Stimulated activated CD4-positive, alpha-beta T cell treated with anti-CD3 and anti-CD28 coated beads, Interleukin-1b, Interleukin-23, amount 100 ng/mL, for 24 hours (primary cell): ENCODE measurements at places on chromosomes 6 and 20.

DNA sequence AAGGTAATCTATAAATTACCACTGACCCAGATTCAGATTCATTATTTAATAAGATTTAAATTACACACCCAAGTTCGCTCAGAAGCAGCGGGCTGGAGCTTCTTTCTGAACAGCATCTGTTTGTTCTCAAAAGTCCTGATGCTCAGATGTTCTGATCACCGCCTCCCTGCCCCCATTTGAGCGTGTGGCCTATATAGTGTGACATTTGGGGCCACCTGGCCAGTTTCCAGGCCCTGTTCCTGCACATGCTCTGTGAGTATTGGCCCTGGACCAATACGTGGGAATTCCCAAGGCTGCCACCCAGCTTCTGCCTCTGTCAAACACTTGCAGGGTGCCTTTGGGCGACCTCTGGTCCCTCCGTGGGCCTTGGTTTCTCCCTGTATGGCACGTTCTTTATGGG is 228.8 kb downstream of the TFAP2C start:
- no peak for DNase-seq

DNA sequence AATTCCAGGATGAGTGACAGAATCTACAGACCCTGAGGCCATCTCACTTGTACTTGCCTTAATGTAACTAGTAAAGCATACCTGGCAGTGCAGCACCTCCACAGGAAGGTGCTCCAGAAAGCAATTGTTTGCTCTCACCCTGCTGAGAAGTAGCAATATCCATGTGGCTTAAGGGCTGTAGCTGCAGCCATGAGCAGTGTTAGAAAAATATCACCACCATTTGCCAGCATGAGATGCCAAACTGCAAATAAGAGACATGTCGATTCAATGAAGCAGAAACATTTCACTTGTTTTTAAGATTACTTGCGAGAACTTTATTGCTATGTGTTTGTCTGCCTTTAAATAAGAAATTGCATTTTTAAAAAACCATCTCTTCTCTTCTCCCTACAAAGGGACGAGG is 151.5 kb downstream of the PRL start:
- DNase-seq = no peak

- no peak for DNase-seq
Measured at GRCh38 chr6:17836293-17836692, 129.6 kb upstream of the NUP153 start.

- DNase-seq = no peak
Measured at GRCh38 chr20:19633985-19634384, 124.1 kb upstream of the RIN2 start.

- DNase-seq = no peak
Measured at GRCh38 chr20:37295001-37295400, 5.5 kb downstream of the MANBAL start.

GRCh38 chr20:38747495-38748096 is 664 bp upstream of the ACTR5 start:
- no peak for DNase-seq
